Sigmoid colon (tissue), 7 donors: ENCODE measurements at places on chromosomes 4 and X. TPM values are rescaled to one million over a fixed set of nuclear protein-coding genes. Genes with fewer than 3 reads are reported as not detected.

GRCh38 chr4:101604976-101605375, 185.6 kb upstream of the BANK1 start:
- no peak for DNase-seq

Gene MAGEC3
- not detected for polyA plus RNA-seq

Gene CXXC4
- polyA plus RNA-seq, result 0.45 TPM

GRCh38 chr4:62402088-62402806, 1202.1 kb downstream of the ADGRL3 start:
- no peak for DNase-seq

- no peak for DNase-seq
These were observed 55.3 kb upstream of the RAPGEF2 start for GRCh38 chr4:159047478-159048165.

Gene MFAP3L
- 0.60 TPM for polyA plus RNA-seq

- DNase-seq, result no peak
These were observed 132.4 kb downstream of the CORIN start for GRCh38 chr4:47705326-47705981.

GRCh38 chr4:158422546-158422945, 99.1 kb upstream of the RXFP1 start:
- DNase-seq, result no peak

Gene UGT2B11
- 0.06 TPM for polyA plus RNA-seq

DNA sequence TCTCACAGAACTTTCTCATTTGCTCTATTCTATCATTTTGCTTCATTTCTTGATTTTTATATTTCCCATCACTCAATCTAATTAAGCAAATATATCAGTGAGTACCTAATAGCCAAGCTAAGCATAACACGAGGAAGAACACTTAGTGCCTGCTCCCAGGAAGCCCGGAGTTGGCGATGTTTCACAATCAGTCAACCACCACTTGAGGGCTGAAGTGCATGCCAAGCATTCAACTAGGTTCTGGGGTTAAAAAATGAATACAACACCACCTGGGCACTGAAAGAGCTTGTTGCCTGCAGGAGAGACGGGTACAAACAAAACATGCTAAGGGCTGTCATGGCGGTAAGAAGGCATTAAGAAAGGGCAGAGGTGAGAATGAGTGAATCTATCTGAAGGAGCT, 47.5 kb downstream of the UCHL1 start:
- no peak for DNase-seq

Gene EXOC1L
- polyA plus RNA-seq, result not detected

Gene GPR173
- polyA plus RNA-seq, result 0.23 TPM

Gene ZNF711
- 0.46 TPM for polyA plus RNA-seq

DNA sequence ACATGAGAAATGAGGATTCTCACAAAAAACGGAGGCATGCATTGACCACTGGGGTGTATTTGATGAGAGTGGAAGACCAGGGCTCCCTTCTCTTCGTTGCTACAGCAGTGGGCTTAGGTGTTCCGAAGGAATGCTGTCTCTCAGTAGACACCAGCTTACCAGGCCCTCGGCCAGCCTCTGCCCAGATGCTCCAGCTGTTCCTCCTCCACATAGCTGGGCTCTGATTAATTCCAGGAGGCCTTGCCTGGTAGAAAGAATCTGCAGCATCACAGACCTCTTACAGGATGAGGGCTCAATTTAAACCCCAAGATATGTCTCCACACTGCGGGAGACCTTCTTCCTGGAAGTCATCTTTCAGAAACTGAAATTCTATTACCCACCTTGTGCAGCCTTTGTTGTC, 346.6 kb upstream of the TENM3 start:
- no peak for DNase-seq

Gene FGG
- polyA plus RNA-seq, result not detected

DNA sequence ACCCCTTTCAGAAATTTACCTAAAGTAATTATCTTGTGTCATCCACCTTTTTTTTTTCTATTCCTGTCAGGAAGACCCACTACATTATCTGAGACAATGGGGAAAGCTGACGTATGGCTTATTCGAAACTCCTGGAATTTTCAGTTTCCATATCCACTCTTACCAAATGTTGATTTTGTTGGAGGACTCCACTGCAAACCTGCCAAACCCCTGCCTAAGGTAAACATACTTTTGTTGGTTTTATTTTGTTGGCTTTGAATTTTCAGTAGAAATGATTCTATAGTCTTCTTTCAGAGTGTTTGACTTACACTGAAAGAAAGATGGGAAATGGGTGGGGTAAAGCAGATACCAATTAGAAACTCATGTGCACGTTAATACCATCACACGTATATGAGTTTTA, 2.2 kb downstream of the UGT2B7 start:
- no peak for DNase-seq

Gene SSX4
- not detected for polyA plus RNA-seq

- no peak for DNase-seq
These were observed 529.7 kb upstream of the BOD1L1 start for GRCh38 chr4:14157262-14157661.

Gene MSMO1
- 42.8 TPM for polyA plus RNA-seq

DNA sequence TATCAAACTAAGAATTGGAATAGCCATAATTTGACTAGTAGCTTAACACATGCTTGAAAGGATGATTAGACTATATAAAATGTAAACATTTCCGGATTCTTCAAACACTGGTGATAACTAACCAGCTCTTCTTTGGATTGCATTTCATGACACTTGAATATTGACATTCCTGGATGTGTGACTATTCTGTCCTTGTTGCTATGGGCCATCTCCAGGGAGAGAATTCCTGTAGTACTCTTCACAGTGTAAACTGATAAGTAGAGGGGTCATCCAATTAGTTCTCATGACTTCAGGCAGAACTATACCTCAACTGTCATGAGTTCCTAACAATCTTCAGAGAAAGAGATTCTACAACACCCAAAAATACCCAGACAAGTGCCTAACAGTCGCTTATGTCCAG, 1026.7 kb upstream of the TENM3 start:
- no peak for DNase-seq

Gene VEGFD
- not detected for polyA plus RNA-seq

DNA sequence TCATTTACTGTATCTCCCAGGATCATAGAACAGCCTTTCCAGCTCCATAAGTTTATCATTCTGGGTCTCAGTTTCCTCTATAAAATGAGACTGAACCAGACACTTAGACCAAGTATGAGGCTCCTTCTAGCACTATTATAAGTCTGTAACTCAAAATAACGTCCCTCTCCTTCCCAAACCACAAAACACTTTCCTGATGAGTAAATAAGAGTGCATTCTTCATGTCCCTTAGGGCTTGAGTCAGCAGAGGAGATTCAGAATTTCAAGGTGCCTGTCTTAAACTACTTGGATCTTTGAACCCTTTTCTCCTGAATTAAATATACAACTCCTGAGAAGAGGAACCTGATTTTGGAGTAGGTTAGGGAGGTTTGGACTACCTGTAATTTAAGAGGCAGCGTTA, 62.6 kb downstream of the GLRA2 start:
- no peak for DNase-seq

Gene LRRC66
- 1.8 TPM for polyA plus RNA-seq

Gene LARP7
- 57.1 TPM for polyA plus RNA-seq

Gene EREG
- polyA plus RNA-seq, result 1.2 TPM

GRCh38 chr4:83858131-83858530, 322.2 kb downstream of the GPAT3 start:
- DNase-seq, result no peak

Gene STATH
- not detected for polyA plus RNA-seq

GRCh38 chr4:147786031-147786430, 54.1 kb downstream of the ARHGAP10 start:
- DNase-seq, result no peak

- DNase-seq, result no peak
These were observed 196.4 kb downstream of the DTHD1 start for GRCh38 chr4:36477861-36478260.
